AG20443 (cell line): ENCODE measurements at places on chromosomes 2 and 18.

DNA sequence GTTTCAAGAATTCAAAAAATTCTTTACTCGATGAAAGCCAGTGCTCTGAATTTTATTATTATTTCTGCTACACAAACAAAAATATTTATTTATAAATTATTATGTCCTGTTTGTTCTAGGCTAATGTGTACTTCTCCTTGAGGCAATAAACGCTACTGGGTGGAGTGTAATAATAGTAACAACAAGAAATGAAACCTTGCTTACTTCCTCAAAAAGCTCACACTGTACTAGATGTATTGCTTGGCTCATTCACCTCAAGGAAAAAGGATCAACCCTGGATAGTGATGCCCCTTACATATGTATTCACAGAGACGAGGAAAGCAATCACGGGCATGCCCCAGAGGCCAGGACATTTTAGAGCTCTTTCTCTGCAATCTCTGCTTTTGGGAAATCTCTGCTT lies 685.6 kb upstream of the NXPH2 start:
- DNase-seq = no peak

GRCh38 chr18:49399003-49399402 lies 61.4 kb downstream of the DYM start:
- peak; percentile 20 for DNase-seq

DNA sequence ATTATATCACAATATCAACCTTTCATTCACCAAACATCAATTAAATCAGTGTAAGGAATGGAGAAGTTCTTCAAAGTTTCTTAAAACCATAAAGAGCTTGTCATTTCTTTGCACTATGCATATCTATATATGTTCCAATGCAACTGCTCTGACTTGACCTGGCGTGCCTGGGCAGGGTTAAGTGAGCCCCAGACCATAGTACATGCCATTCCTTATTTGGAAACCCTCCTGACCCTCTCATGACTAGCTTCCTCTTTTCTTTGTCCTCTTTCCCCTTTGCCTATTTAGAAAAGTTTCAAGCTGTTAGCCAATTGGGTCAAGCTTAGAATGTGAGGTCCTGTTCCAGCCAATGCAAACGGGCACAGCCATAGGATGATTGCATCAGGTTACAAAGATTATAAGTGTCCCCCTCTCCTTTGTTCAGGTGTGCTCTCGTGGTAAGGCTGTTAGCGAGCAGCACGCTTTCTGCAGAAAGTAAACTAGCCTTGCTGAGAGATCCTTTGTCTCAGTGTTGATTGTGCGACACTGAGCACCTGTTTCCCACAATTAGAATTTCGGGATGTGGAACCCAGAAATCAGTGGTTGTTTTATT lies 78.2 kb upstream of the UXS1 start:
- DNase-seq = peak; percentile 0

DNA sequence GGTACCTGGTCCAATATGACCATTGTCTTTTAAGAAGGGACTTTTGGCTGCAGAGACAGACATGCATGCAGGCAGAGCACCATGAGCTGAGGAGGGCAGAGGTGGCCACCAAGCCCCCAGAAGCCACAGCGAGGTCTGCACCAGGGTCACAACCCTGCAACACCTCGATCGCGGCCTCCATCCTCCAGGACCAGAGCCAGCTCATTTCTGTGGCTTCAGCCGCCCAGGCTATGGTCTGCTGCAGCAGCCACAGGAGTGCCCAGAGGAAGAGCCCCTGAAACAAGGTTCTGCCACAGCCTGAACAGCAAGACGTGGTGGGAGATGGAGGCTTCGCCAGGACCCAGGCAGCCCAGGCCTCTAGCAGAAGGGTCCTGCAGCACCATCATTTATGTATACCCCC lies 53.9 kb downstream of the ANKMY1 start:
- DNase-seq = no peak

GRCh38 chr2:216799873-216800431 lies 59.9 kb downstream of the TNP1 start:
- peak; percentile 88 for DNase-seq

DNA sequence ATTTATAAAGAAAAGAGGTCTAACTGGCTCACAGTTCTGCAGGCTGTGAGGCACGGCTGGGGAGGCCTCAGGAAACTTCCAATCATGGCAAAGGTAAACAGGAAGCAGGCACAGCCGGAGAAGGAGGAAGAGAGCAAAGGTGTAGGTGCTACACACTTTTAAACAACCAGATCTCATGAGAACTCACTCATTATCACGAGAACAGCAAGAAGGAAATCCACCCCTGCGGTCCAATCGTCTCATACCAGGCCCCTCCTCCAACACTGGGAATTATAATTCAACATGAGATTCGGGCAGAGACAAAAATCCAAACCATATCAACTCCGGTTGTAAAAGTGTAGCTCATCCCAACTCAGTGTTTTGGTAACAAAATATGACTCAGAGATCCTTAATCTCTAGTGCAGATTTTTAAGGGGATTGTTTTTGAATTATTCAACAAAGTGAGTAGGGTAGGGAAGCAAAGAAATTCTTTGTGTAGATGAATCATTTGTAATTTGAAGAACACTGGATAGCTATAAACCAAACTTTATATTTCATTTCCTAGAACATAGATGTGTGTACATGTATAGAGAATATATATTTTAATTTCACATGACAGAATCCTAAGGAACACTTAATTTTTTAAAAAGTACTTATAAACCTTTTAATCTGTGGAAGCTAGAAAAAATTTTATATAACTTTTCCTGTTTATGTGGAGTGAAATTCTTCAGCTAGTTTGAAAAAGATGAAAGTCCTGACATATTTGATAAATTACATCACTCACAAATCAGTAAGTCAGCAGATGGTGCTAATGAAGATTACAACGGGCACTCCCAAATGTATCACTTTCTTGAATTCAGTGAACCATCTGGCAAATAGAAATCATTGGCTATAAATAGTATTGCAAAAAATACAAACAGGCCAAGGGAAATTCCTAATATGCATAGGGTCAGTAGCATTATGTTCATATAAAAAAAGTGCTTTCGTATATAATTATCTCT lies 130.1 kb downstream of the OLA1 start:
- DNase-seq = peak; percentile 61

- DNase-seq = no peak
Observed at GRCh38 chr2:59425247-59425646, 1128.2 kb downstream of the BCL11A start.

- DNase-seq = no peak
Observed at GRCh38 chr18:28522236-28522635, 345.3 kb upstream of the CDH2 start.

GRCh38 chr2:179991344-179991743 lies 15.8 kb downstream of the CWC22 start:
- DNase-seq = peak; percentile 18

DNA sequence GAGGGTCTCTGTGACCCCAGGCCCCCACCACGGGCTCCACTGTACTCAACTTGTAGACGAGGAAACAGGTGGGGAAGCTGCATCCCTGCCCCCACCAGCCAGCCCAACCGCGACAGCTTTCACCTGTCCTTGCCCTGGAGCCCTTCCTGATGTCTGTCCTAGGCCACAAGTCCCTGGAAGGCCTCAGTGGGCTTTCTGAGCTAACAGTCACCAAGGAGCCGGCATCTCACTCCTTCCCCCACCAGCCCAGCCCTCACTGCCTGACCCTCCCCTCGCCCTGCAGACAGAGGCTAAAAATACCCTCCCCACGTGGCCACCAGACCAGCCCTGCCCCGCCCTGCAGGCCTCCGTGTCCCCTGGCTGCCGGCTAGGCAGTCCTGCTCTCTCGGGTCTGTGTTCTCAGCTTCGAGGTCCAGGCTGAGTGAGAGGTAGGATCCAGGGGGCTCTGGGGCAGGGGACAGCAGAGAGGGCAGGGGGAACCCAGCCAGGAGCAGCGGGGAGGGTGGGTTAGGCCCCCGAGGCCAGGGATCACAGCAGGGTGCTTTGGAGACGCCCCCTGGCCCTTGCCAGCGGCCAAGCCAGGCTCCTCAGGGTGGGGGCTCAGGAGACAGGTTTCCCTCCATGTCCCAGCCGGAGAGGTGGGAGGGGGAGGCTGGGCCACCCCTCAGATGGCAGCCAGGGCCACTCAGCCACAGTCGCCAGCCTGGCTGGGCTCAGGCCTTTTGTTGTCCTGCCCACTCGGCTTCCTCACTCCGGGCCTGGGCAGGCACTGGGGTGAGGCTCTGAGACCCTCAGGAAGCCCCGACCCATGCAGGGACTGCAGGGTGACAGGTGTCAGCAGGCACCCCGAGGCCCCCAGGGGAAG lies at the start of gene KLHL30:
Gene KLHL30, plus strand, starts transcription at position 338 of the 865 bp plus-strand sequence. CDS start 2,087 bp downstream, outside the sequence.
- DNase-seq = no peak

DNA sequence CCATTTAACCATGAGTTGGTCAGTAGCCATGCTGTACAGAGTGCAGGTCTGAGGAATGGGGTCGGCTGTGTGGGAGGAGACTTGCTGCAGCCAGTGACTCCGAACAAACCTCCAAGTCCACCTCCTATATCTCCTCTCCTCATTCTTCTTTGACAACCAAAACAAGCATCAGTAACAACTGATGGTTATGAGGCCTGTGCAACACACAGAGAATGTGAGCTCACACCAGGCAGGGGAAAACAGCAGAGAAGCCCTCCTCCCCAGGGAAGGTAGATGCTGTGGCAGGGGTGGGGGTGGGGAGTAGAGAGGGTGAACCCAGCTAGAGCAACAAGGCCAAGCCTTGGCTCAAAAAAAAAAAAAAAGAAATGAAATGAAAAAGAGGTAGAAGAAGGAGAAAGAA lies 12.3 kb upstream of the CNGA3 start:
- no peak for DNase-seq

DNA sequence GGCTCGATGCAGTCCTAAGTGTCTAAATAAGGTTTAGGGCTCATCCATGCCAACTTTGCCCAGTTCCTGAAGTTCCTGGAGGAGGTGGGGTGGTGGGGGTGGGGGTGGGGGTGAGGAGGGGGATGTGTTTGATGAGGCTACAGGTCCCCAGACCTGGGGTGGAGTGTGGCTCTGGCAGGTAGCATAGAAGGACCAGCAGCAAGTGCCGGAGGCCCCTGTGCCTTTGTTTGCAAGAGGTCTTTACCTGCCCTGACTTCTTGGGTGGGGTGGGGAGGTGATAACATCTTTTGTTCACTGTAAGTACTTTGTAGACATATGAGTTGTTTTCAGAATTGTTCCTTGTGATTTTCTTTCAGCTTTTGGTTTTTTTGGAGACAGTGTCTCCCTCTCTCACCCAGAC lies 10.0 kb downstream of the SH3BP4 start:
- no peak for DNase-seq

DNA sequence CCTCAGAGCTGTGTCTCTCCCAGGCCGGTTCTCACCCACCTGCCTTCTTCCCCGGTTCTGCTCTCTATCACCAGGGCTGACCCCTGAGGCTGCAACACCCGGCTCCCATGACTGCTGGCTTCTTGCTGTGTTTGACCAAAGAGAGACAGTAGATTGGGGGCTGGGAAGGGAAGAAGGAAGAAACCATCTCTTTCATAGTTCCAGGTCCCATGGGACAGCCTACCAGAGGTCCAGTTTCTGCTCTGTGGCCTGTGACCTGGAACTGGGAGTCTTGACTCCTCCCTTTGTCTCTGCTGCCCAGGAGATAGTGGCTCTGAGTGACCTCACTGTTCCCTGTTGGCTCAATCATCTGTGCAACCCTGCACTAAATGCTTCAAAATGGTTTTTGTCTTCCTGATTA lies 38.1 kb downstream of the ALPK2 start:
- no peak for DNase-seq

- no peak for DNase-seq
Observed at GRCh38 chr2:154686162-154686561, 12.3 kb upstream of the KCNJ3 start.

- no peak for DNase-seq
Observed at GRCh38 chr2:178674122-178674521, 133.1 kb downstream of the TTN start.

DNA sequence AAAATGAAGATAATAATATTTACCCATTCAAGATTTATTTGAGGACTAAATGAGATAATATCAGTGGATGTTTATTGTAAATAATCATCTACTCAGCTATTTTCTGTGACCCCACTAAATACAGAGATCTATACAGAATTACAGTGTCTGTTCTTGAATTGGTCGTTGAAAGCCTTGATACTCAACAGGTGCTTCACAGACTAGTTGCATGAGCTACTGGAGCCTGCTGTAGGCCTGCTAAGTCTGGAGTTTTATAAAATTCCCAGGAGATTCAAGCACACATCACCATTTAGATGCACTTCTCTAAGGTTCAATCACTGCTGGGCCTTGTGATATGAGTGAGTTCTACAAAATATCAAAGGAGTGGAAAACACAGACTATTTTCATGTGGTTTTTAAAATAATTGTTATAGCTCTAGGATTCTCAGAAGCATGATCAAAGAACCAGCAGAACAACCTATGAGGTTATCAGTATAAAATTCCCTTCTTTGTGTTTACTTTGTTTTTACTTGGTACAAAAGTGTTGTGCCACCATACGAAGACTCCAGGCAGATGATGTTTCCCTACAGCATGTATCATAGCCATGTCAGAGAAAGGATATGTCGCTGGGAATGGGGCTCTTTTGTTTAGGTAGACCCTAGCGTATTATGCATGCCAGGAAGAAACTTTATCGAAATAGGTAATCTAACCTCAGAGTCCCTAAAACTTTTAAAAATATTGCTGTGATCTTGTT lies 7.1 kb downstream of the SULT1C4 start:
- no peak for DNase-seq

- no peak for DNase-seq
Observed at GRCh38 chr2:8489751-8490150, 192.1 kb upstream of the ID2 start.

DNA sequence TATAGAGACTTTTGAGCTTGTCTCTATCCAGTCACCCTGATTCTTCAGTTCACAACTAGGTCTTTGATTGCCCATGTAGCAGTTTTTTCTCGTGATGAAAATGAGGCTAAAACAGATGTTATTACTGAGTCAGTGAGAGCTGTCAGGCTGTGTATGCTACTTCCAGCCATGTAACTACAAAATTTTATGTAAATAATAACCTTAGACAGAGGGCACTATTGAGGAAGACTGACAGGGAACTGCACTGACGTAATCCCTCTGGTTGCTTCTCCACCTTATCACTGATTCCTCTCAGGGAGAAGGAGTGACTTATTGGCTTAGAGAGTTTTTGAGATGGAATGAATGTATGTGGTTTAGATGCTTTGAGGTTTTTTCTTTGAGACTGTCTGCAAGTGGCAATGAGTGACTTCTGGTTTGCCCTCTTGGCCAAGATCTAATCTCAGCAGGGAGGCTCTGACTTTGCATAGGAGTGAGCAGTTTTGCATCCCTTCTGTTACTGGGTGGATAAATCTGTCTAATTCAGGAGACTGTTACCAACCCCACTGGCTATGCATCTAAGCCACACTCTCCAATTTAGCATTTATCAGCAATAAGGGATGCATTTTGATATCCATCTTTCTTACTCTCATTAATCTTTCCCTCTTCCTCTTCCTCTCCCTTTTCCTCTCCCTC lies 555.2 kb upstream of the FANCL start:
- DNase-seq = no peak

GRCh38 chr2:20551260-20551944 lies 99.5 kb downstream of the HS1BP3 start:
- peak; percentile 60 for DNase-seq
